Stimulated activated CD4-positive, alpha-beta T cell treated with anti-CD3 and anti-CD28 coated beads, Interleukin-4, amount 100 ng/mL, for 4 hours (primary cell): ENCODE measurements at places on chromosomes 12 and 14.
A peak's percentile ranks its signal among the peaks of the same experiment; 100 is the strongest.

- no peak for DNase-seq
These were observed 11.9 kb downstream of the NPAS3 start for GRCh38 chr14:32950584-32950983.

GRCh38 chr12:10001171-10001776, 2.4 kb upstream of the CLEC1B start:
- DNase-seq, result no peak

DNA sequence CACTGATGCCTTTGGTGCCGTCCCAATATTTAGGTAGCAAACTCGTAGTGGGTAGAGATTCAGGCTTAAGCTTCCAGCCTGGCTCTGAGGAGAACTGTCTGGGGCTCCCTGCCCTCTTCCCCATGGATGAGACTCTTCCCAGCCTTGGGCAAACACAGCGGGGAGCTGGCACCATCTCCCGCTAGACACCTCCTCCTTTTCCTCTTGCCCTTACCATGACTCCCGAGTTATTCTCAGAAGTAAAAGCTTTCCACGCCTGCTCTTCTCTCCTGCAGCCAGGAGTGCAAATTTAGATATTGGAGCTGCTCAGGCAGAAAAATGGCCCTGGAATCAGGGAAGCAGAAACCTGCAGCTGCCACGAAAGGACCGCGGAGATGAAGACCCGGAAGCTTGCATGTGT, 45.6 kb upstream of the RBM19 start:
- no peak for DNase-seq

- DNase-seq, result no peak
These were observed 130.3 kb upstream of the EGLN3 start for GRCh38 chr14:34081101-34081575.

- DNase-seq, result no peak
These were observed 10.7 kb downstream of the DHRS2 start for GRCh38 chr14:23646648-23647549.

DNA sequence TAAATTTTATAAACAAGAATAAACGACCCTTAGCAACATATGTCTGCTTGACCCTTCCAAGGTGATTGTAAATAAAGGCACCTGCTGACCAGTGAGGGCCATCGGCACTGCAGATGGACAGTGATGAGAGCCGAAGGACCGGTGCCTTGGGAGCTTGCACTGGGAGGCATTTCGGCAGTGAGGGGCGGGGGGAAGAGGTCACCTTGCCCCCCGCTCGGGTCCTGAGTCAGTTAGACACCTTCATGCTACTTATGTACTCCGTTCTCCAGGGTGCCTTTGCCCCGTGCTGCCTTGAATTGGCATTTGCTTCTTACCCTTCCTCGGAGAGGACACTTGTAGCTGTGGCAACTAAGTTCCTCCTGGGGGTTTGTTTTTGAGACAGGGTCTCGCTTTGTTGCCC, 23.0 kb downstream of the MMAB start:
- DNase-seq, result no peak

DNA sequence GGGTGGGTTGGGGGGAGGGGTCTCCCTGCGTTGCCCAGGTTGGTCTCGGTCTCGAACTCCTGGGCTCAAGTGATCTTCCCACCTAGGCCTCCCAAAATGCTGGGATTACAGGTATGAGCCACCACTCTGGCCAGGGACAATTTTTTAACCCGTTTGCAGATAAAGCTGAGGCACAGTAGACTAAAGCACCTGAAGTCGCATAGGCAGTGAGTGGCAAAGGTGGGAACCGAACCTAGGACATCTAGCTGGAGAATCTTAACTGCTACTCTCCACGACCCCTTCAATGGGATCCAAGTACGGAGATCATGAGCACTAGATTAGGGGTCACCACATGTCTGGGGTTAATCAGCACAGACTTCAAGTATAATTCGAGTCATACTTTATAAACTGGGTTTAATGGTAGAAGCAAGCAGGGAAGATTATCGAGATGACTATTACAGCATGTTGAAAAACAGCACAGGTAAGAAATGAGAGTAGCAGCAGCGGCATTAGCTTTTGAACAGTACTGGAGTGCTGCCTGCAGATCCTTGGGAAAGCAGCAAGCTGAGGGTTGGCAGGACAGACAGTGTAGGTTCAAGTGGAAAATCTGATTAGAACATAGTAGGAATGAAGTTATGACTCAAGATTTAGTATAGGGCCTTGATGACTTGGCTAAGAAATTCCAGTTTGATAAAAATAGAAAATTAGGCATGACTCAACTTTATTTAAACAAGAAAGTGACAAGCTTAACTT, 23.9 kb downstream of the NID2 start:
- DNase-seq, result no peak

- peak; percentile 54 for DNase-seq
These were observed 34.9 kb downstream of the KRT80 start for GRCh38 chr12:52156757-52157565.

DNA sequence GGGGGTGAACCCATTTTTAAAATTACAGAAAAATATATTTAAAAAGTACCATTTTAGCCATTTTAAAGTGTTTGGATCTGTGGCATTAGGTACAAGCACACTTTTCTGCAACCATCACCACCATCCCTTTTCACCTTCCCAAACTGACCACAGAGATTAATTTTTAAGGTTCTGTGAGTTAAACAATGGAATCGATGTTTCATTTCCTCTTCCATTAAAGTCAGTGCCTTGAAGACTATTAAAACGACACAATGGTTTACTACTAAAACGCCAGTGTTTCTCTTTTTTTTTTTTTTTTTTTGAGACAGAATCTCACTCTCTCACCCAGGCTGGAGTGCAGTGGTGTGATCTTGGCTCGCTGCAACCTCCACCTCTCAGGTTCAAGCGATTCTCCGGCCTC, 78.1 kb upstream of the GPR68 start:
- DNase-seq, result no peak

- no peak for DNase-seq
These were observed 26.9 kb downstream of the TEP1 start for GRCh38 chr14:20386276-20386855.

GRCh38 chr14:54486685-54487084, 2.1 kb downstream of the GMFB start:
- no peak for DNase-seq

- DNase-seq, result no peak
These were observed 41.7 kb upstream of the CDKN3 start for GRCh38 chr14:54354968-54355641.

DNA sequence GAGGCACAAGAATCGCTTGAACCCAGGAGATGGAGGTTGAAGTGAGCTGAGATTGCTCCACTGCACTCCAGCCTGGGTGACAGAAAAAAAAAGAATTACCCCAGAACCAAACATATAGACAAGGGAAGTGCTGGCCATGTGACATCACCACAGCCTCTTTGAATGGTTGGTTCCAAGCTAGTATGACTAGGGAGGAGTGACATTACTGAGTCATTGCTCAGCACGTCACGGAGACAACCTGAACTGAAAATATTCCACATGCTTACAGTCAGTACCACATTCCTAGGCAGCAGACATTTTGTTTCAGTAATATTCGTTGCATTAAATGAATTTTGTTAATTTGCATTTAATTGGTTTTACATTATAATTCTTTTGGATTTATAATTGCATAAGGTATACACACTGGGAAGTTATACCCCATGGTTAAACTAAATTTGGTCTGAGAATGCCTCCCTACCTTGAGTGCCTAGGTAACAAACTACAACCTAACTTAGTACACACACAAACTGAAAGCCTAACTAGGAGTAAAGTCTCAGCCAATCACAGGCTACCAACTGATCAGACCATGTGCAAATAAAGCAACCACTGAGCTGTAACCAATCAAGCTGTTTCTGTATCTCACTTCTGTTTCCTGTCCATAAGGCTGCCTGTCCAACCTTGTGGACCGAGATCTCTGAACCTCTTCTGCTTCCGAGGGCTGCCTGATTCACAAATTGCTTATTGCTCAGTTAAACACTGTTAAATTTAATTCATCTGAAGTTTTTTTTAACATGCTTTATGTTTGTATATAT, 164.4 kb downstream of the CAND1 start:
- DNase-seq, result no peak

GRCh38 chr14:23434488-23435222, 805 bp downstream of the MYH7 start:
- no peak for DNase-seq

GRCh38 chr12:87054226-87054625, 798.0 kb upstream of the MGAT4C start:
- no peak for DNase-seq

- no peak for DNase-seq
These were observed 33.6 kb downstream of the CMKLR1 start for GRCh38 chr12:108305520-108305919.

DNA sequence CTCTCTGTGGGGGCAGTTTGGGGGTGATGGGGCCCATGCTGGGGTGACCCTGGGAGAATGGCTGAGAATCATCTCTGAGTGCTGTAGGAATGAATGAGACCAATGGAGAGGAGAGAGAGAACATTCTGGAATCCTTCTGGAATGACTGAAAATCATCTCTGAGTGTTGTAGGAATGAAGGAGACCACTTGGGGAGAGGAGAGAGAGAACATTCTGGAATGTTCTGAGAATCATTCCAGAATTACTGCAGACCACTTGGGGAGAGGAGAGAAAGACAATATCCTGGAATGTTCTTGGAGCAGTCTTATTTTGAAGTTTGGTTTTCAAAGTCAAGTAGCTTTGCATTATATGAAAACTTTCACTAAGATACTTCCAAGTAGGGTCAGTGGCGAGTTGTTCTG, 64.3 kb downstream of the ZNF664 start:
- no peak for DNase-seq
